ENCODE measurements at places on chromosomes 4 and X. TPM values are rescaled to one million over a fixed set of nuclear protein-coding genes. Genes with fewer than 3 reads are reported as not detected.
A peak's percentile ranks its signal among the peaks of the same experiment; 100 is the strongest.

ITGB1BP2 gene
- 6.3 TPM for total RNA-seq

GPR78 gene
- total RNA-seq: not detected

PRRG3 gene
- total RNA-seq: 2.6 TPM

- DNase-seq: peak; percentile 74
Observed at GRCh38 chrX:119482481-119483480, 14.5 kb downstream of the SLC25A5 start.

- no peak for DNase-seq
Observed at GRCh38 chr4:86306816-86307215, 53.0 kb downstream of the MAPK10 start.

DNA sequence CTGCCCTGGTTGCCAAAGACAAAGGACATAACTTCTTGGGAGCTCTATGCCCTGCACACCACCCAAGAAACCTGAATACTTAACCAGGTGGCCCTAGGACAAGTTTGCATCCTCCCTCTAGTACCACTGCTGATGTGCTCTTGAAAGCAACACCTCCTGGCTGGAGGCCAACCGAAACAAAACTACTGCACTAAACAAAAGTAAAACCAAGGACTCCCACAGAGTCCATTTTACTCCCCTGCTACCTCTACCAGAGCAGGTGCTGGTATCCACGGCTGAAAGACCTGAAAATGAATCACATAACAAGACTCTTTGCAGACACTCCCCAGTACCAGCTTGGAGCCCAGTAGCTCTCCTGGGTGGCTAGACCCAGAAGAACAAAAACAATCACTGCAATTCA is 941.8 kb downstream of the RAPGEF2 start:
- DNase-seq: no peak

GRCh38 chr4:98656443-98656842 is 2.0 kb downstream of the TSPAN5 start:
- DNase-seq: no peak

- no peak for DNase-seq
Observed at GRCh38 chr4:184817494-184818215, 8.1 kb downstream of the ACSL1 start.

DNA sequence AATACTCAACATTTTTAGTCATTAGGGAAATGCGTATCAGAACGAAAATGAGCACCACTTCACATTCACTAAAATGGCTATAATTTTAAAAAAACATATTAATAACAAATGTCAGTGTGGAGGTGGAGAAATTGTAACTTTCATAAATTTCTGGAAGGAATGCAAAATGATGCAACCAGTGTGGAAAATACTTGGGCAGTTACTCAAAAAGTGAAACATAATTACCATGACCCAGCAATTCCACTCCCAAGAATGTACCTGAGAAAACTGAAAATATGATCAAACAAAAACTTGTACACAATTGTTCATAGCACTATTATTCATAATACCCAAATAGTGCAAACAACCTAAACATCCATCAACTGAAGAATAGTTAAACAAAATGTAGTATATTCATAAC is 76.1 kb upstream of the FAM241A start:
- no peak for DNase-seq

Measured in sigmoid colon (tissue), 7 donors.